ENCODE measurements at places on chromosomes 5 and 9.

DNA sequence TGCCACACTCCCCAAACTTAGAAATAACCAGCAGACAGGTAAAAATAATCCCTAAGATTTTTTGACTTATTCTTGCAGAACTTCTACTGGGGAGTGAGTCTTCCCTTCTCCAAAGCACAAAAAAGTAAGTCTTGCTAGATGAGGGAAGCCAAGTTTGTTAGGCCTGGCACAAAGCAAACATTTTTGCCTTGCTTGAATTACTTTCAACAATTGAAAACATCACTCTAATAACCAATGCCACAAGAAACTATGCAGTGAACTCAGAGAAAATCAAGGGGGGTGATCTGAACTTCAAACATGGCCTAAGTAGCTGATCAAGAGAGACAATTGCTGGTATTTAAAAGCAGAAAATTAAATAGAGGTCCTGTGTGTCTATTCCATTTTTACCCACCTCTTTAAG, 123.6 kb upstream of the SLC1A3 start:
- DNase-seq = no peak

- no peak for DNase-seq
These were observed 247.1 kb downstream of the NFIB start for GRCh38 chr9:14066831-14067230.

DNA sequence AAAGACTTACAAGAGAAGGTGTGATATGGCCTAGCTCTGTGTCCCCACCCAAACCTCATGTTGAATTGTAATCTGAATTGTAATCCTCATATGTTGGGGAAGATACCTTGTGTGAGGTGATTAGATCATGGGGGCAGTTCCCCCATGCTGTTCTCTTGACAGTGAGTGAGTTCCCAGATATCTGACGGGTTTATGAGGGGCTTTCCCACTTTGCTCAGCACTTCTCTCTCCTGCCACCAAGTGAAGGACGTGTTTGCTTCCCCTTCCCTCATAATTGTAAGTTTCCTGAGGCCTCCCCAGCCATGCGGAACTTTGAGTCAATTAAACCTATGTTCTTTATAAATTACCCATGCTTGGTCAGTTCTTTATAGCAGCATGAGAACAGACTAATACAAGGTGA, 49.0 kb downstream of the CDO1 start:
- DNase-seq = no peak

DNA sequence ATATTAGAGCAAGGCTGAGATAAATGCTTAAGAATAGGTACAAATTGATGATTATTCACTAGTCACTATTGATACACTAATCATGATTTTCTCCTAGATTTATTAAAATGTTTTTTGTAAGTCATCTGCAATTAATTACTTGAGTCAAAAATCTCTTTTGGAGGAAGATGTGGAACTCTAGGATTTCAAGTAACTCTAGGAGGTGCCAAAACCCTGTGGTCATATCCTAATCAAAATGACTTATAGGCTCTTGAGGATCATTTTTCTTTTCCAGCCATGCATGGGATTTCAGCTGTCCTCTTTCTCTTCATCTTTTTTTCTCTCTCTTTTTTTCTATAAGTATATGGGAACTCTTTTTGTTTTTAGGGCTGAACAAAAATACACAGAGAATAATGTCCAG, 141.8 kb upstream of the CD180 start:
- no peak for DNase-seq

DNA sequence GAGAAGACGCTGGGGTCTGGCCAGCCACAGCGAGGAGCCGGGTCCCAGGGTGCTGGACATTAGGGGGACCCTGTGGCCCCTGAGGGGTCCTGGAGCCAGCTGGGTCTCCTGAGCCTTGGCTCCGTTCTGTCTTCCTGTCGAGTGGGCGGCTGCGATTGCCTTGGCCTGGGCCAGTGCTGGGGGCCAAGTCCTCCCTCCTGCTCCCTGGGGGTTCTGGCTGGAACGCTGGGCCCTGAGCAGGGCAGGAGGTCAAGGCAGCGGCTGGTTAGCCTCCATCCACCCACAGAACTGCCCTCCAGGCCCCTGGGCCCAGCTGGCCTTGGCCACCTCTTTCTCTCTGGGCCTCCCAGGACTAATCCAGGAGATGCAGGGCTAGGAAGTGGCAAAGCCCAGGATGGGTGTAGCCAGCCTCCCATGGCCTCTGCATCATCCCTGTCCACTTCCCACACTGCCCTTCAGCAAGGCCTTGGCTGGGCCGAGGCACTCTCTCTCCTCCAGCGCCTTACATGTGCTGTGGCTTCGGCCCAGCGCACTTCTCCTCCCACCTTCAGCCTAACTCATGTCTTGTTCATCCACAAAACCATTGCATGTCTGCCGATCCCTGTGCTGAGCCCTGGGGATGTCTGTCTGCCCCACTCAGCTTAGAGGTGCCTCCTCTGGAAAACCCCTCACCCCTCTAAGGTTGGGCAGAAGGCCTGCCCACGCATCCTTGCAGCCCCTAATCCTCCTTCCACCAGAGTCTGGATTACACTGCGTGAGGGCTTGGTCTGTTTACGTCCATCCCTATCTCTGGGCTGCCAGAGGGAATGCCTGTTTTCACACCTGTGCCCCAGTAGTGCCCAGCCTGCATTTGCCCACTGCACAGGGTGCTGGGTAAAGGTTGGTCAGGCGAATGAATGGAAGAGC, 5.0 kb downstream of the LAMC3 start:
- DNase-seq = no peak

- no peak for DNase-seq
These were observed 22.0 kb downstream of the ZNF169 start for GRCh38 chr9:94281101-94281500.

DNA sequence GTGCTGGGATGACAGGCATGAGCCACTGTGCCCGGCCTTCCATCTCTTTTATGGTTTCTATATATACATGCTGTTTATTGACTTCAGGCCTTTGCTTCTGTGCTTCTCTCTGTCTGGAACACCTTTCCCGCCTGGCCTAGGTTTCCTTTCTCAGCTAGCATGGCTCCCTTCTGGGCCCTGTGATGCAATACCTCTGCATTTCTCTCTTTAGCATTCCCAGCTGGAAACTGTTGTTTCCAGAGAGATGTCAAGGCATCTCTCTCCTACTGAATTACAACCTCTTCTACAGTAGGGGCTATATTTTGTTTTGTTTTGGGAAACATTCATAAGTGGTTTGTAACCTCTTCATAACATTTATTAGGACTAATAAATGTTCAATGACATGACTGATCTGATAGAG, 57.1 kb downstream of the RPS23 start:
- DNase-seq = no peak

- no peak for DNase-seq
These were observed 86.4 kb downstream of the INIP start for GRCh38 chr9:112631313-112632070.

DNA sequence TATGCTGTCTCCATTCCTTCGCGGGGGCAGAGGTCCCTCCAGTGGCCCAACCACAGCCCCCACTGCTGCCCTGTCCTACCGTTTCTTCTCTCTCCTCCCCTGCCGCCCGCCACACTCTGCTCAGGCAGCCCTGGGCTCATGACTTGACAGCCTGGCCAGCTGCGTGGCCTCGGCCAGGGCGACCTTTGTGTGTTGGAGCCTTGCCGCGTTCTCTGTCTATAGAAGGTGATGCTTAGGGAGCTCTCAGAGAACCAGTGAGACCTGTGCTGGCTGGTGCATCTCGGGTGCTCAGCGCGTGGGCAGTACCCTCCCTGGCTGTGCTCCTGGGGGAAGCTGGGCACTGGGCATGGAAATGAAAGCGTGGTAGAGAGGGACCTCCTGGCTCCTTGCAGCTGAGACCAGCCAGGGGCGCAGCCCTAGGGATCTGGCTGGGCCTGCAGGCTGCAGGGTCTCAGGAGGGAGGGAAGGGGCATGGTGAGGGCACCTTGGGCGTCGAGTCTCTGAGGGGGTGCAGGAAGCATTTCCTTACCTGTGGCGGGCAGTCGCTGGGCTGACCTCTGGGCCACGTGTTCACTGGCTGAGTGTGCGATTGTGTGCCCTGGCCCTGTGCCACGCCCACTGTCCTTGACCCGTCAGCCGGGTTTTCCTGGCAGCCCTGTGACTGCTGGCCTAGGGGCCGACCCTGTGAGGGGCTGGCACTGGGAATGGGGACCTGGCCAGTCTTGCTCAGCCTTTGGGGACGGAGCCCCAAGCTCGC, 50.3 kb downstream of the RXRA start:
- DNase-seq = no peak

- DNase-seq = no peak
These were observed 289.3 kb downstream of the FANCC start for GRCh38 chr9:95027914-95028852.

GRCh38 chr5:1725641-1726468, 73.8 kb downstream of the MRPL36 start:
- DNase-seq = no peak

GRCh38 chr5:81292130-81292529, 9.3 kb upstream of the ZCCHC9 start:
- no peak for DNase-seq

DNA sequence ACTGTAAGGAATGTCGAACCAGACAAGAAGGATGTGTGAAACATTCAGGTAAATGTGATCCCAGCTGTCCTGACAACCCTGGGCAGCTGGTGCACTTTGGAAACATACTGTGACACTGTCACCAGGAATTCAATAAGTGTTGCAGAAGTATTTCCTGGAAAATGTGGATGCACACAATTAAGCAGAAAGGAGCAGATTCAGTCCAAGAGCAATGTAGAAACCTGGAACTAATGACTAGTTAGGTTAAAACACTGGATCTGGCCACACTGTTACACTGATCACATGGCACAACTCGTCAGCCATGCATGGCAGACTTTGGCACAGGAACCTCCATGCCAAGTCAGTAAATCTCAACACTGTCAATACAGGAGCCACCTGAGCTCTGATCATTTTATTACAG, 109.0 kb downstream of the FAM174A start:
- DNase-seq = peak; percentile 61

- DNase-seq = no peak
These were observed 115.9 kb upstream of the FOXD4L5 start for GRCh38 chr9:65400886-65401285.

- no peak for DNase-seq
These were observed 226.8 kb upstream of the ATP10B start for GRCh38 chr5:161078793-161079192.

DNA sequence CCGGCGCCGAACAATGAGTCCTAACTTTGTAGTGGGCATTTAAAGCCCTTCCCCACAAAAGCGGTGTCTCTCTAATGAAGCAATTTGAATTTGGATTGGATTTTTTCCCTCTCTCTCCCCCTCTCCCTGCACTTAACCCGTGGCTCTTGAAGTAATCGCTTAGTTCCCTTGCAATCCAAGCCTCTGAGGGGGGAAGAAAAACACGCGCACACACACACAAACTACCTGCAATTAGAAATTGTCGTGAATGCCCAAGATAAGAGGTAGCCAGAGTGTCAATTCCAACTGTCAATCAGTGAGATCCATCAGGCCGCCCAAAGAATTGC, 1.2 kb downstream of the LHX6 start:
- DNase-seq = peak; percentile 57

- no peak for DNase-seq
These were observed 535.0 kb upstream of the CDH18 start for GRCh38 chr5:20522905-20523482.

DNA sequence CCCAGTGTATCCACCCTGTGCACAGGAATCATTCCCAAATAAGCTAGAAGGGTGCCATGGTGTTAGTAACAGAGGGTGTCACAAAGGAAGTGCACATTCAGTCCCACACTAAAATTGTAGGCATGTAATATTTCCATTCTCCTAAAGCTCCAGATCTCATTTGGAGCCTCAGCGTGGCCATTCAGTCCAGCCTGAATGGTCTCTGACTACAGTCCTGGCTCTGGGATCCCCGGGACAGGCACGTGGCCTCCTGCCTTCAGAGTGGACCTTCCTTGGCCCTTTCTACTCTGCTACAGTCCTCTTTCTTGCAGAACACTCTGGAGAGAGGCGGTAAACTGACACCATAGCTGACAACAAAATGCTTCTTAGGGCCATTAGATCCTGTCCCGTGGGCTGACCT, 243.9 kb downstream of the IRX2 start:
- no peak for DNase-seq

DNA sequence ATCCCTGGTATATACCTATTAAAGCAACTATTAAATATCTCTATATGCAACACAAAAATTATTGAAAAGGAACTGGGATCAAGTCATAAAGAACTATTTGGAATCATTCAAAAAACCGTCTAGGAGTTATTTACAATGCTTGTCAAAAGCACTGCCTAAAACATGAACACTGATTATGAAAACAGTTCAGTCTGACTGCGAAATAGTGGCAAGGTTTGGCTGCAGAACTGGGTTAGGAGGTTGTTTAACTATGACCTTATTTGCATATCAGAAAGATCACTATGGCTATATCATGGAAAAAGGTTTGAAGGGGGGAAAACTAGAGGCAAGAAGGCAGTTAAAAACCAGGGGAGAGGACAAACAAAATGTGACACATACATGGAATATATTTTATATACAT, 12.0 kb downstream of the FBXW2 start:
- no peak for DNase-seq

- no peak for DNase-seq
These were observed 5.0 kb downstream of the MED7 start for GRCh38 chr5:157137691-157138090.

DNA sequence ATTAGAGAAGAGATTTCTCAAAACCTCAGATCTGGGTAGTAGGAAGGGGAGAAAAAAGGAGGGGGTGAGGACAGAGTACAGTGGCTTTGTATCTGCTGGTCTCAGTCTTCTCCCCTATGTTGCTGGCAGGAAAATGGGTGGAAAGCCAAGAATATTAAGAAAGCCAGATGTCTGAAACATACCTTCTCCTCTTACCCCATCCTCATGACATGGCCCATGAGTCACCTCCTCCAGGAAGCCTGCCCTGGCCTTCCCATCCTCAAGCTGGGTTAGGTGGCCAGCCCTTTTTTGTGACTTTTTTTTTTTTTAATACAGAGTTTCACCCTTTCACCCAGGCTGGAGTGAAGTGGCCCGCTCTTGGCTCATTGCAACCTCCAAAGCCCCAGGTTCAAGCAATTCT, 61.8 kb downstream of the ABCA1 start:
- no peak for DNase-seq

DNA sequence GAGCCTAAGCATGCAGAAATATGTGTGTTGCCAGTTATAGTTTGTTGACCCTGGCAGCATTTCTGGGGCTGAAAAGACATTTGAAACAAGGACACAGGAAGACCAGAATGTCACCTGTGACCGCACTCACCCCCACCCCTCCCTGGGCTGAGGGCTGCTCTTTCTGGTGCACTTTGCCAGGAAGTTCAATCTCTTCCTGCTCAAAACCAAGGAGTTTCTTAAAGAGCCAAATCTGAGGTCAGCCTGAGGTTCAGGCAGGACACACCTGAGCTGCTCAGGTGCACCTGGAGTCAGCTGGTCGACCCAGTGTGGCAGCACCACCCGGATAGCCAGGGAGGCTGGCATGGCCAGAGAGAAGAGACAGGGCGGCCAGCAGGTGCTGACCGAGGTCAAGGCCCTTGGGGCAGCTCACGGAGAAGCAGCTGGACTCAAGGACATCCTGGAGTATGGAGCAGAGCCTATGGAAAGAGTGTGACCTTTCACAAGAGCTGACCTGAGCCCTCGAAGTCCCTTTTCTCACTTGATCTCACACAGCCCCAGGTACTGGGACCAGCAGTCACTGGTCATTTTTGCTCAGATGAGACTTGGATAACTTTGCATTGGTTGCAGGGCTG, 376.9 kb upstream of the IRX4 start:
- no peak for DNase-seq

GRCh38 chr5:73297430-73297829, 124.4 kb downstream of the TMEM174 start:
- no peak for DNase-seq

GRCh38 chr9:27599102-27599869, 26.0 kb upstream of the C9orf72 start:
- no peak for DNase-seq

GRCh38 chr5:109413458-109413857, 3.7 kb upstream of the PJA2 start:
- no peak for DNase-seq
